Gastroesophageal sphincter (tissue), 4 donors: ENCODE measurements at places on chromosomes 6 and 20. TPM values are rescaled to one million over a fixed set of nuclear protein-coding genes. Genes with fewer than 3 reads are reported as not detected.

Gene FOXA2
- total RNA-seq: not detected

Gene GNMT
- 3.6 TPM for total RNA-seq

Gene HCRTR2
- total RNA-seq: 0.42 TPM

Gene LST1
- total RNA-seq: 7.5 TPM

Gene MRPS18B
- total RNA-seq: 36.2 TPM

Gene DEF6
- 4.6 TPM for total RNA-seq

Gene MYB
- 0.93 TPM for total RNA-seq

DNA sequence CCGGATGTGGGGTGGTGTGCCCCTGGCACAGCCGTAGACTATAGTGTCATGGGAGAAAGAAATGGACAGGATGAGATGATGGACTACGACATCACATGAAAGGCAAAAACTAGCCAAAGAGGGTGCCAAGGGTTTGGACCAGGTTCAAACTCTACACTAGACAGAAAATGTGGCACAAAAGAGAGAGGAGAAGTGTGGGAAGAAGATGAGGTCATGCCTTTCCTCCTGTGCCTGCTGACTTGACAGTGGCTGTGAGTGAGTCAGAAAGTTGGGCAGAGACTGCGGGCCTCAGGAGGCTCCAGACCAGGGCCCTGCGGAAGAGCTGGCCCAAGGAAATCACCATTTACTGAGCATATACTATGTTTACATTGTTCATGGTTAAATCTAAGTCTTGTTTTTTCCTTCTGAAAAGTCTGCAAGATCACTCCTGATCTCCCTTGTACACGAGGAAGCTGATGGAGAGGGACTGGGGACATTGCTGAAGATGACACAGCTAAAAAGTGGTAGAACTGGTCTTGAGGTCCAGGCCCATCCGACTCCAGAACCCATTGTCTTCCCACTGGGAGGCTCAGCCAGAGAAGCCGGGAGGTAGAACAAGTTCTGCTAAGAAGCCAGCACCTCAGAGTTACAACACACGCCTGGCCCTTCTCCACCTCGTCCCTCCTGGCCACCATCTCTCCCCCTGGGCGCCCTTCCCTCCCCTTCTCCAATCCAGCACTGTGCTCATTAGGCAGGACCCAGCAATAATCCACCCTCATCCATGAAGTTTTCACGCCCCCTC lies 35.6 kb downstream of the CNKSR3 start:
- H3K4me1 ChIP-seq: peaks cover 6% of the 10 kb centered on the region
- no peak overlapping the region for H3K4me3 ChIP-seq
- no peaks in the 10 kb centered on the region for H3K36me3 ChIP-seq
- H3K27ac ChIP-seq: peak overlapping the region; percentile 37

GRCh38 chr6:55033016-55033546 lies 141.2 kb upstream of the HCRTR2 start:
- H3K36me3 ChIP-seq: no peaks in the 10 kb centered on the region
- H3K27ac ChIP-seq: no peak overlapping the region
- no peak for ATAC-seq
- H3K4me3 ChIP-seq: no peak overlapping the region
- no peaks in the 10 kb centered on the region for H3K4me1 ChIP-seq

GRCh38 chr6:42120895-42121865 lies 21.2 kb downstream of the C6orf132 start:
- no peaks in the 10 kb centered on the region for H3K27me3 ChIP-seq
- H3K36me3 ChIP-seq: no peaks in the 10 kb centered on the region
- H3K4me1 ChIP-seq: no peaks in the 10 kb centered on the region
- H3K4me3 ChIP-seq: no peak overlapping the region
- no peak overlapping the region for H3K27ac ChIP-seq

DNA sequence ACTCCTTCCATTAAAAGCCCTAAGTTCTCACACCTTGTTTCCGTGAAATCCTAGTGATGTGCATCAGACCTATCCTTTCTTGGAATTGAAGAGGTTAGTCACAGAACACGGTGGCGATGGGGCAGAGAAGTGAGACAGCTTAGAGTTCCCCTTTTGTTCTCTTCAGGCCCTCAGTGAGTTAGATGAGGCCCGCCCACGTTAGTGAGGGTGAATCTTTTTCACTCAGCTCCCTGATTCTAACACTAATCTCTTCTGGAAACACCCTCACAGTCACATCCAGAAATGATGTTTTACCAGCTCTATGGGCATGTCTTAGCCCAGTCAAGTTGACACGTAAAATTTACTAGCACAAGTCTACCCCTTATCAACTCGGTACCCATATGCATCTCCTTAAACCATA lies 172.7 kb upstream of the NOX3 start:
- no peaks in the 10 kb centered on the region for H3K36me3 ChIP-seq
- ATAC-seq: no peak
- no peak overlapping the region for H3K4me3 ChIP-seq
- no peaks in the 10 kb centered on the region for H3K27me3 ChIP-seq

DNA sequence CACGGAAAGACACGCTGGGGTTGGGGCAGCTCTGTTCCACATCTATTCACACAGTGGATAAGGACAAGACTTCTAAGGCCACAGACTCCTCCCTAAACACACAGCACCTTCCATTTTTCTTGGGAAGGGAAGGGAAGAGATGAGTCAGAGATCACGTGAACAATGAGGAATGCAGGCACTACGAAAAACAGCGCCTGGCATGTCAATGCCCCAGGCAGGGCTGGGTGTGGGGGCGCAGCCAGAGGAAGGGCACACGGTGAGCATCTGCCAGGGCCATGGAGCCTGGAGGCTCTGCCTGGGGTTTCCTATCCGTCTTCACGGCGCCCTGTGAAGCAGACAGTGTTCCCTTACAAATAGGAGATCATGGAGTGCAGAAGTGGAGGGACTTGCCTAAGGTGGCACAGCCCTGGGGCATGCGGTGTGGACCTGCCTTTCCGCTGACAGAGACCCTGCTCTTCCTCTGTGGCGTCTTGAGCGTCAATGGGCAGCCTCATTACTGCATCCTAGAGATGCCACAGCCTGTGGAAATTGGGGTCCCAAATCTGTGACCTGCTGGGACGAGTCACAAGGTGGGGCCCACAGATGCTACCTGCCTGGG lies 15.4 kb downstream of the UNC93A start:
- H3K36me3 ChIP-seq: no peaks in the 10 kb centered on the region
- no peak overlapping the region for H3K4me3 ChIP-seq
- no peaks in the 10 kb centered on the region for H3K27me3 ChIP-seq
- no peak overlapping the region for H3K27ac ChIP-seq
- ATAC-seq: no peak

DNA sequence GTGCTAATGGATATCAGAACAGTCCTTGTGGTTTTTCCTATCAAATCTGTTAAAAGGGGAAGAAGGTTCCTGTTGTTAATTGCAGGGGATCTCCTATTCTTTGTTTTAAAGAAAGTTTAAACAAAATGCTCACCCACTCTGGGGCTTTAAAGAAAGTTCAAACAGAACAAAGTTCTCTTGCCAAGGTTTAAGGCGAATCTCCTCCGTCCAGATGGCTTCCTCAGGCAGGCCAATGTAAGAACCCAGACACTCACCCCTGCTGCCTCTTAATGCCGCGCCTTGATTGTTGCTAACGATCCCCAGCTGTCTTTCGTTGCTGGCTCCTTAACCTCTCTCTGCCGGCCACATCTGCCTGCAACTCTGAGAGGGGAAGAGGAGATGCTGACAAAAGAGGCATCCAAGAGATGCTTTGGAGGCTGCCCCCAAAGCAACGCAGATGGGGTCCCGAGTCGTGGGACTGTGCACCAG lies 235.0 kb upstream of the PRDM1 start:
- no peak overlapping the region for H3K4me3 ChIP-seq
- no peaks in the 10 kb centered on the region for H3K27me3 ChIP-seq
- H3K36me3 ChIP-seq: no peaks in the 10 kb centered on the region
- no peaks in the 10 kb centered on the region for H3K4me1 ChIP-seq
- ATAC-seq: no peak
- no peak overlapping the region for H3K27ac ChIP-seq

- H3K4me1 ChIP-seq: no peaks in the 10 kb centered on the region
- H3K27me3 ChIP-seq: no peaks in the 10 kb centered on the region
- H3K27ac ChIP-seq: no peak overlapping the region
Observed at GRCh38 chr6:89454300-89454699, 21.3 kb downstream of the ANKRD6 start.

DNA sequence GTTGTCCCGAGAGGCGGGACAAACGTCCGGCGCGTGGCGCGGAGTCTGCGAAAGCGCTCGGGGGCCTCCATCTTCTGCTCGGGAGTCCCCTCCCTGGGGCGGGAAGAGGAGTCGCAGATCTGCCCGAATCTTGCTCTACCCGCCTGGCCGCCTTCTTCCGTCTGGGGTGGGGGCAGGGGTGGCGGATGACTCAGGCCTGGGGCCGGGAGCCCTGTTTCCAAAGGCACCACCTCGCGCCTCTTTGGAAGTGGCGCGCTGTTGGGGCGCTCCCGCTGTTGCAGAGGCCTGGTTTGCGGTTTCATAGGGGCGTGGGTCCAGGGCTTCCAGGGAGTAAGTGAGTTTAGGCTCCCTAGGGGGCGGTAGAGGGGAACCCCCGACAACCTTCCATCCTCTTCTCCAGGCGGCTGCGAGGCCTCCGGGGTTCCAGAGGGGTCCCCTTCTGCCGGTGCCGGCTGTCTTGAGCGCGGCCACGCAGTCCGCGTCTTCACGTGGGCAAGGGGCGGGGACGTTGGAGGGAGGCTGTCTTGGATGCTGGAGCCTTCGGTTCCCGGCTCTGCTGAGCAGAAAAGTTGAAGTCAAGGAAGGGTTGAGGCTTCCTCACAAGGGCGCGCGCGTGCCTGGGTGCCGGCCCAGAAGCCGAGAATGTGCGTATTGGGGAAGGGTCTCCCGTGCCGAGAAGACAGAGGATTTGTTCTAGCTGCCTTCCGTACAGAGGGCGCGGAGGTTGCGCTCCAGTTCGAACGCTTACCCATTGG lies 2.6 kb upstream of the TFAP2C start:
- no peak for ATAC-seq
- peaks cover 56% of the 10 kb centered on the region for H3K4me1 ChIP-seq
- no peaks in the 10 kb centered on the region for H3K36me3 ChIP-seq
- H3K4me3 ChIP-seq: no peak overlapping the region
- H3K27ac ChIP-seq: no peak overlapping the region

GRCh38 chr6:11632231-11632630 lies 94.7 kb downstream of the TMEM170B start:
- no peaks in the 10 kb centered on the region for H3K4me1 ChIP-seq
- no peak overlapping the region for H3K27ac ChIP-seq
- peaks cover 4% of the 10 kb centered on the region for H3K27me3 ChIP-seq
- no peaks in the 10 kb centered on the region for H3K36me3 ChIP-seq

DNA sequence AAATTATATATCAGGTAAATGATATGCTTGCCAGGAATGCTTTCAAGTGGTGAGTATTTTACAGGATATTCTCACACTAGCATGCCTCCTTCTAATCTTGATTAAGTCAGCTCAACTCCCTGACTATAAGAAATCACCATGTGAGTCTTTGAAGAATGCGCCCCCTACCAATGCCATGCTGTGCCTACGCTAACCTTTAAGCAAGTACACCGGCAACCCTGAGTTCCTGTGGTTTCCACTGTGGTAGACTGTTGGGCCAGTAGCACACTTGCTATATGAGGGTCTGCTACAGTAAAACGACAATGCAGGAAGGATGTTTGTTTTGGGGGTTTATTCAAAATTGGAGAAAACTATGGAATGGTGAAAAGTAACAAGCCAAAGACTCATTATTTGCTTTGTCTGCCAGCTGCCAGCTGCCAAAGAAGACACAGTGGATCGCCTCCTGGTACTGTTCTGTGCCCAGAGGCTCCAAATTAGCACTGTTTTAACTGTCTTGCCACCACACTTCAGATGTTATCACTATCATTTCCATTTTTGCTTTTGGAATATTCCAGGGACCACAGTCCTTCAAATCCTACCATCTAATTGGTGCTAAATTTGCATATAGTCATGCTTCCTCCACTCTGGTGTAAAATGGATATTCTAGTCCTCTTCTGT lies 333.5 kb downstream of the RNGTT start:
- ATAC-seq: no peak
- no peaks in the 10 kb centered on the region for H3K27me3 ChIP-seq
- H3K4me3 ChIP-seq: no peak overlapping the region
- no peaks in the 10 kb centered on the region for H3K36me3 ChIP-seq

DNA sequence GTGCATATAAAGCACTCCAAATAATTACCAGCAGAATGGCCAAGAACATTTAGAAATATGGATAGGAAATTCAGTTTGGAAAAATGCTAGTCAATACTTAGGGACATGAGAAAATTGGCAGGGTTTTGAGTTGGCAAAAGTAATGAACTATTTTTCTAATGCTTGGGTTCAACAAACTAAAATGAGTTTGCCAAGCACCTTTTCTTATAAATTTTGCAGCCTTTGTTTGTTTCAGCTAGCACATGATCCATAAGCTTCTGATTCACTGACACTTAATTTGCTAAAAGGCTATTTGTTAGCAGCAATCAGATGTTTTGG lies 324.8 kb downstream of the QKI start:
- no peak overlapping the region for H3K4me3 ChIP-seq
- ATAC-seq: no peak
- H3K4me1 ChIP-seq: peaks cover 20% of the 10 kb centered on the region

DNA sequence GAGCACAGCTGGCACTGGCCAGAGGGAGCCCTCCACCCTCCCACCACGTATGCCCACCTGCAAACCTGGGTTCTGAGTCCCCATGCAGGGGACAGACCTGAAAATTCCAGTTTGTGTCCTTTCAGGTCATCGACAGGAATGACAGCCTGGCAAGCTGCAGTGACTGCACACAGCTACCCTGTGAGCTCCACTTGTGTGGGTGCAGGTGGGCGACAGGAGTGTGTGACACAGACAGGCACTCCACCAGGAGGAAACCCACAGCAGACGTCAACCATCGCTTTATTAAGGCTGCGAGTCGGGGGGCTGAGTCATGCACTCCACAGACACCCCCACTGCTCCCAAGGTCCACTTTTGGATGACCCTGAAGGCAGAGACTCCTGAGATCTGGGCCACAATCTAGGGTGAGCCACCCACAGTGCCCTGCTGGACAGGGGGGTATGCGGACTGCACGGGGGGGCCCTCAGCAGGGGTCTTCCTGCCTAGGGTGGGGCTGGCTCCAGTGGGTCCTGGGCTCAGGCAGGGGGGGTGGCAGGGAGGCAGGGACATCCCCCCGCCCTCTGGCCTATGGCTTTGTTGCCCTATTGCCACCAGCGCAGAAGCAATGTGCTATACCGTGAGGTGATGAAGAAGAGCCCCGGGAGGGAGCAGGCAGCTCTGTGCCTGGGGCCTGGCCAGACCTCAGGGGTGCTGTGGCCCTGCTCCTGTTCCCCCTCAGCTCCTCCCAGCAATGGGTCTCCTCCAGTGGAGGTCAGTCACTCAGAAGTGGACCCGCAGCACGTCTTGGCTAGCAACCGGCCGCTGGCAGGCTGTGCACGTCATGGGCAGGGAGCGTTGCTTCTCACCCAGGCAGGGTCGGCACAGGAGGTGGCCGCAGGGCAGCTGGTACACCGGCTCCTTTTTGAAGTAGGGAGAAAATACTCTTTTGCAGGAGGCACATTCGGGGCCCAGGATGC lies 25.1 kb upstream of the AVP start:
- no peaks in the 10 kb centered on the region for H3K4me1 ChIP-seq
- no peaks in the 10 kb centered on the region for H3K36me3 ChIP-seq

DNA sequence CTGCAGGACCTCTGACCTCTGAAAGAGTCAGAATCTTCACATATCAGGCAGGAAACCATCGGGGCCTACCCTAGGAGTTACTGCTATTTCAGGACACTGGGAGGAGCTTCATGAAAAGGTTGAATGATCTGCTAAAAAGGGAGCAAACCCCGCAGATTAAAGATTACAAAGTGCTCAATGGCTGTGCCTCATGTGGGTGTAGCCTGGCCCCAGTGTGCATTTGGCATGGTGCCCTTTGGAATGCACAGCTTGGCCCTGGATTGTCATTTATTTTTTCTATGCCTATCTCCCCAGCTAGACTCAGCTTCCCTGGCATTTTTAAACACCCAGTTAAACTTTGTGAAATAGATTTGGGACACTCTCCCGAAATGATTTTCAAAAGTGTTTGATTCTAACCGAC lies 368.5 kb upstream of the SPTLC3 start:
- no peaks in the 10 kb centered on the region for H3K36me3 ChIP-seq
- no peak for ATAC-seq
- H3K27me3 ChIP-seq: no peaks in the 10 kb centered on the region
